Nucleus accumbens (tissue), 56 donors: ENCODE measurements at places on chromosomes 12 and 14.

DNA sequence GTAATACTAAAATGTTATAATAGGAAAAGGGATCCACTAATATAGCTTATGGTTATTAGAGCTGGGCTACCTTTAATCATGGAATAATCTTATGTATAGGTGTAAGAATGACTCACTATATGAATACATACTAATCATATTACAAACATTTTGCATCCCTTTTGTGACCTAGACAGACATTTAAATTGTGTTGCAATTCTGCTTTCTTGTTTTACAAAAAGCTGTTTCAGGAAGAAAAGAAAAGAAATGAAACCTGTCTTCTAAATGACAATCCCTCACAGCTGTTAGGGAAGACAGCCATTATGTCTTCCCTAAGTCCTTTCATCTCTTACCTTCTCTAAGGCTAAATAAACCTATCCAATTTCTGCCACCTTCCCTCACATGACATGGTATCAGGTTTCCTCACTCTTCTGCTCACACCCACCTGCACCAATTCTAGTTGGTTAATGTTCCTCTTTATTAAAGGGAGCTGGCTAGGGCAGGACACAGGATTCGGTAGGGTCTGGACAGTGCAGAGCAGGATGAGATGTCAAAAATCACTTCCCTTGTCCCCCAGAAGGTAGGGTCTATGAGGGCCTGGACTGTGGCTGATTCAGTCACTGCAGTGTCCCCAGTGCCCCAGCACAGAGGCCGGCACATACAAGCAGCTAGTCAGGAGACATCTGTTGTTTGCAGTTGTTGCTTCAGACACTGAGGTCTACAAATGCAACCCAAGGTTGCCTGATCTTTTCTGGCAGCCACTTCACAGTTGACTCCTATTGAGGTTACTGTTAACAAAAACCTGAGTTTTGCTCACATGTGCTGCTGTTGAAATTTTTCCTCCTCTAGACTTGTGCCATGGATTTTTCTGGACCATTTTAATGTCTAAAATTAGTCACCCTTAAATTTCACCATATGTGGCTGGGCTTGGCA lies 3.7 kb downstream of the DHRS7 start:
- no peak for DNase-seq

DNA sequence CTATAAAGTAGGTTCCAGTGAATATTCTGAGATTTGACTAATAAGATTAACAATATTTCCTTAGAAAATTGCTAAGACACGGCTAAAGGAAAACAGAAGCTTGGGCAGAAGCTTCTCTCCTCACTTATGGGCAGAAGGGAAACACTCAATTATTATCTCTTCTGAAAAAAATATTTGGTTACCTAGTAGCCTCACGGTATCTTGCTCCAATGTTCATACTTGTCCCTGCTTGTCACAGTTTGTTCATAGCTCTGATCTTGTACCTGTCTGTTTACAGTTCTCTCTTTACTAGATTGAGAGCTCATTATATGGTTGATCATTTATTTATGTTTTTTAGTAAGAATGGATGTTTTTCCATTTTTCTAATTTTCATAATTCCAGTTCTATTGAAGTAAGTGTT lies 458.0 kb upstream of the ATP2B1 start:
- no peak for DNase-seq

DNA sequence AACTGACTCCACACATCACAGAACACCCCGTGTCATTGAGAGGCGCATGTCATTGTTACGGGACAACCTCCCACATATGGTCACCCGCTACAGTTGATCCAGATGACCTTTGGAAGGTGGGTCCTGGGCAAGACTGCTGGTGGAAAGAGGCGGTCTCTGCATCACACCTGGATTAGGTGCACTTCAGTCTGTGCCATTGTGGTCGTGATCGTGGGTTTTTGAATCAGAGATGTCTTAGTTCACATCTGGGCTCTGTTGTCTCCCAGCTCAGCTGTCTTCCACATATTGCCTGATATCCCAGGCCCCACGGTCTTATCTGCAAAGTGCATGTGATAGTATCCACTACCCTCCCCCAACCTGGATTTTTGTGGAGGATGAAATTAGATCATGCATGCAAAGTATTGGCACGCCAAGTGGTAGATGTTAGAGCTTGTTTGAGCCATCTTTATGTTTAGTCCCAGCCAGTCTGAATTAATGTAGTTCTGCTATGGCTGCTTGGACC lies 208.7 kb upstream of the FOXN3 start:
- DNase-seq = no peak

DNA sequence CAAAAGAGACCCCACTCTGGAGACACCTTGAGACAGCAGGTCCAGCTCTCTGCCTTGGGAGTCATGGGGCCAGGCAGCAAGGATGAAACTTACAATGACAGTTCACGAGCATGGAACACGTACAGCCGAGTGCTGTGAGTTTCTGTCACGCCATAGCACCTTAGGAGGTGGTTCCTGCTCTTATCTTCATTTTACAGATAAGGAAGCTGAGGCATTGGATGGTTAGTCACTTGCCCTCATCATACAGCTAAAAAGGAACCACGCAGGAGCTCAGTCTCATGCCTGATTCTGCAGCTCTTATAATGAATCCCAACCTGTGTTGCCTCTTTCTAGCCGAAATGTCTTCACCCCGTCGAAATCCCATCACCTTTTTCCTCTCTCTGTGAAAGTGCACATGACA lies 39.9 kb downstream of the C14orf132 start:
- no peak for DNase-seq

GRCh38 chr12:53624458-53624857 lies 1.7 kb downstream of the ATF7 start:
- no peak for DNase-seq

DNA sequence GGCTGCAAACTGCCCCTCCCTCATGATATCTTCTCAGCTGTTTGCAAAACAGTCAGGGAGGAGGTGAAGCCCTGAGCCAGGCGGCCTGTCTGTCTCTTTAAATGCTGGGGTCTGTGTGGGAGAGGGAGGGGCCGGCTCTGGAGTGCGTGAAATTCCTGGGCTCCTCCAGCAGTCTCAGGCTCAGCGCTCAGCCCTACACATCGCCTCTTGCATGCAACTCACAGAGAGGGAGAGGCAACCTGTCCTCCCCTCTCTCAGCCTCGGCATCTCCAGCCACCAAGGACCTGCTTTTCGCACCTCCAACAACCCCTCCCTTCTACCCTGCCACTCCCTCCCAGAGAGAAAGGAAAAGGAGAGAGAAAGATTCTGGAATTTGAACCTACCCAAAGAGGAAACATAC lies at the start of gene NRXN3:
Gene NRXN3 (plus strand): TSS at position 171 of the 400 bp plus-strand sequence. CDS start 72,721 bp downstream, outside the sequence.
- peak; percentile 44 for DNase-seq

DNA sequence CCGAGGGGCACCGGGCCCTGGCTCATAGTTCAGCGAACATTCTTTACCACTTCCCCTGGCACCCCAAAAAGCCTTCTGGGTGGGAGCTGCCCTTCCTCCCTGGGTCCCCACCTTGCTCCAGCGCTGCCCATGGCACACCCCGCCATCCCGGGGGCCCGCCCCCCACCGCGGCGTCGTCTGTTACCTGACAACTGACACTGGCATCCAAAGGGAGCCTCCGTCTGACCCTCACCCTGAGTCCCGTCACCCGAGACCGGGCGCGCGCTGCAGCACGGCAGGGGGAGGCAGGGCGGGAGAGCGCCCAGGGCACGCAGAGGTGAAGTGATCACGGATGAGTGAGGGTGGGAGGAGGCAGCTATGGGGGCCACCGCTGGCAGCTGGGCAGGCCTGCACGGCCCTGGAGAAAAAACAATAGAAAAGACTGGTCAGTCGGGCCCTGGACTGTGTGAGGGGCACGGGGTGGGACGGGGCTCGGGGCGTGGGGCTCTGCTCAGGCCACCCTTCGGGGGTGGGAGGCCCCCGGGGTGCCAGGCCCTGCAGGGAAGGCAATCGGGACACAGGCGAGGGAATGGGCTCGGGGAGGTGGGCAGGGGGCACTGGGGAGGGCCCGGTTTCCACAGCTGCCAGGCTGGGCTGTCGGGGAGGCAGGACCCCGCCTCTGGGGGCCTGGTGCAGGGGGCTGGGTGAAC lies 40.7 kb downstream of the BCL11B start:
- DNase-seq = no peak

GRCh38 chr14:99672506-99673304 lies 11.4 kb upstream of the CYP46A1 start:
- no peak for DNase-seq

GRCh38 chr12:106174876-106175275 lies 36.1 kb upstream of the NUAK1 start:
- DNase-seq = no peak

- no peak for DNase-seq
These were observed 45.4 kb downstream of the E2F7 start for GRCh38 chr12:77019920-77020319.

DNA sequence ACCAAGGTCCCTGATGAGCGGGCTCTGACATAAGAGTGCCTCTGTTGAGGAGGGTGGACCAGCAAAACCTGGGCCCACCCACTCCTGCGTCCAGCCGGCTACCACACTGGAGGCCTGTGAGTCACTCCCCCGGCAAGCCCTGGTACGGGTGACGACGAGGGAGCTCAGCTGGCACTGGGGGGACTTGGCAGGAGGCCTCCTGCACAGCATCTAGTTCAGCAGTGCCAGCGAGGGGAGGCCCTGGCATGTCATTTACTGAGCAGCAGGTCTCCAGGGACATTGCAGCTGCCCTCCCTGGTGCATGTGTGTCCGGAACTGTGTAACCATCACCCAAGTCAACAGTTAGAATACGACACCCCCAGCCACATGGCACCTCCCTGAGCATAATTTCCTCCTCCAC lies 24.4 kb downstream of the CD9 start:
- peak; percentile 74 for DNase-seq

GRCh38 chr12:82527165-82527780 lies 159.4 kb upstream of the TMTC2 start:
- peak; percentile 36 for DNase-seq

GRCh38 chr12:89163918-89164317 lies 188.4 kb downstream of the DUSP6 start:
- no peak for DNase-seq

- no peak for DNase-seq
These were observed 32.5 kb upstream of the NUAK1 start for GRCh38 chr12:106171117-106171750.

DNA sequence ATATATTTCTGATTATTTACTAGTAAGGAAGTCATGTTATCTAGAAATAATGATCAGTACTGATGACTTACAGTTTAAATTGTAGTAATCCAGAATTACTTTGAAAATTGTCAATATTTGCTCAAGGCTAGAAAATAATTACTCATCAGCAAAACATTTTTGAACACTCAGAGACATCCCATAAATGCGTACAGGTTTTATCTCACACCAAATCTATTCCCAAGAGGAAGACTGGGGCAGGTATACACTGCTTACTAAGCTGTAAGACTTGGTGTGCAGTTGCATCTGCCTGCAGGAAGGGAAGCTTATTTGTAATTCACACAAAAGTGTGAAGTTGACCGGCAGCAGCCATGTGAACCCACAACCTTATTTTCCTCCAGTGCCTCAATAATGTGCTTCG lies 146.4 kb downstream of the CCER1 start:
- DNase-seq = no peak

DNA sequence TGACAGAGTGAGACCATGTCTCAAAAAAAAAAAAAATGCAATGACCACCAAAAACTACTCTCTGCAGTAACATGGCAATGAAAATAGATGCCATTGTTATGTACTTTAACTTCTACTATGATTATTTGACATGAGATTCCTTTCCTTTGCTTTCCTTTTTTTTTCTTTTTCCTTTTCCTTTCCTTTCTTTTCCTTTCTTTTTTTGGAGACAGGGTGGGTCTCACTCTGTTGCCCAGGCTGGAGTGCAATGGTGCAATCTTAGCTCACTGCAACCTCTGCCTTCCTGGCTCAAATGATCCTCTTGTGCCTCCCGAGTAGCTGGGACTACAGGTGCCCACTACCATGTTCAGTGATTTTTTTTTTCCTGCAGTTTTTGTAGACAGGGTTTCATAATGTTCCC lies 24.9 kb upstream of the ETFBKMT start:
- DNase-seq = no peak

GRCh38 chr14:61623927-61624326 lies 71.4 kb upstream of the HIF1A start:
- DNase-seq = no peak

DNA sequence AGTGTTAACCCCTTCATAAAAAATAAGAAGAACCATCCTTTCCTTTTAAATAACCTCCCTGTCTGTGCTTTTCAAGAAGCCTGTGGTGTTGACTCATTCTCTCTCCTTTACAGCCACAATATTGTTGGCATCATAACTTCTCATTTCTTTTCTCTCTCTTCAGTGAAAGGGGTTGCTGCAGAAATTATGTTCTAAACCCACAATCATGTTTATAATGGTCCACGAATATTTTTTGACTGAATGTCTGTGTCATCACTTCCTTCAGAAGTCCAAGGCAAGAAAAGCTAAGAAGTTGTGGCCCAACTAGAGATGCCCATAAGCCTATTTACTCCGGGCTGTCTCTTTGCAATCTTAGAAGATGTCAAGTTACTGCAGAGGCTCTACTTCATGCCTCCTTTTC lies 488.3 kb downstream of the APAF1 start:
- DNase-seq = no peak

DNA sequence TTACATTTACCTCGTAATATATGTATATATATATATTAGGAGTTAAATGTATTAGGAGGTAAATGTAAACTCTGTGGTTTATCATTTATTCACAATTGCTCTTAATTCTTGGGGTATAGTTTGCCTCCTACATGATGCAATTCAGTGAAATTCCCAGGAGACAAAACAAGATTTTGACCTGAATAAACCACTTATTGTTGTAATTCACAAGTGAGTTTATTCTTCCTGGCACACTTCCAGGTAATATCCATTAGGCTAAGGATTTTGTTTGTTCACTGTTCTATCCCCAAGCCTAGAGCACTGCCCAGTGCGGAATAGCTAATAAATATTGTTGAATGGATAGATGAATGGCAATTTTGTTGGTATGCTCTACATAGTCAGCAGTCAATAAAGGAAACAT lies 3.0 kb downstream of the SMIM10L1 start:
- no peak for DNase-seq

DNA sequence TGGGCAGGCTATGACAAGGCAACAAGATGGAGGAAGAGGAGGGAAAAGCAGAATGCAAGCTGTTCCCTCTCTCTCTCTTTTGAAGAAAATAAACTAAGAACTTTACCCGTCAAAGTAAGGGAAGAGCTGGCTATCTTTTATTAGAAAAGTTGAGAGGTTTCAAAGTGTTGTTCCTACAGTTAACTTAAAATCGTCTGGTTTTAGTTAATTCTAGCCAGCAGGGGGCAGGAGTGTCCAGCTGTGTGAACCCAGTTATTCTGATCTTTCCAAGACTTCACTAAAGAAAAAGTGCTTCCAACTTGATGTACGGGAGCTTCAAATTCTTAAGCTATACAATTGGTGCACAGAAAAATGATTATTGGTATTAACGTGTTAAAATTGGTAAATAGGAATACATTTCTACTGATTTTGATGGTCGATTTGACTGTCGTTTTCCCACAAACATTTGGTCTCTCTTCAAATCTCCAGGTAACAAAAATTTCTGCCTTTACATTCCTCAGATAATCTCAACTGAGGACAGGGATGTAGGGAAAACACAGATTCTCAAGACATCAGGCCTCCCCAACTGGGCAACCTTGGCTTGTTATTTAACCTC lies 28.4 kb upstream of the MON2 start:
- DNase-seq = peak; percentile 5

DNA sequence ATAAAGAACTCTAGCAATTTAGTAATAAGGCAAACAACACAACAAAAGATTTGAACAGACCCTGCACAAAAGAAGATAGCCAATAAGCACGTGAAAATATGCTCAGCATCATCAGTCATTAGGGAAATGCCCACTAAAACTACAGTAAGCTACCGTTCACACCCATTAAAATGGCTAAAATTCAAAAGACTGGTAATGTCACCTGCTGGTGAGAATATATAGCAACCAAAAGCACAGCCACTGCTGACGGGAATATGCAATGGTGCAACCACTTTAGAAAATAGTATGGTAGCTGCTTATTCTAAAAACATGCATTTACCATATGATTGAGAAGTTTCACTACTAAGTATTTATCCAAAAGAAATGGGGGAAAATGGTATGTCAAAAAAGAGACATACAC lies 74.9 kb downstream of the DPF3 start:
- DNase-seq = no peak
